ENCODE measurements at places on chromosomes 12 and 14.

DNA sequence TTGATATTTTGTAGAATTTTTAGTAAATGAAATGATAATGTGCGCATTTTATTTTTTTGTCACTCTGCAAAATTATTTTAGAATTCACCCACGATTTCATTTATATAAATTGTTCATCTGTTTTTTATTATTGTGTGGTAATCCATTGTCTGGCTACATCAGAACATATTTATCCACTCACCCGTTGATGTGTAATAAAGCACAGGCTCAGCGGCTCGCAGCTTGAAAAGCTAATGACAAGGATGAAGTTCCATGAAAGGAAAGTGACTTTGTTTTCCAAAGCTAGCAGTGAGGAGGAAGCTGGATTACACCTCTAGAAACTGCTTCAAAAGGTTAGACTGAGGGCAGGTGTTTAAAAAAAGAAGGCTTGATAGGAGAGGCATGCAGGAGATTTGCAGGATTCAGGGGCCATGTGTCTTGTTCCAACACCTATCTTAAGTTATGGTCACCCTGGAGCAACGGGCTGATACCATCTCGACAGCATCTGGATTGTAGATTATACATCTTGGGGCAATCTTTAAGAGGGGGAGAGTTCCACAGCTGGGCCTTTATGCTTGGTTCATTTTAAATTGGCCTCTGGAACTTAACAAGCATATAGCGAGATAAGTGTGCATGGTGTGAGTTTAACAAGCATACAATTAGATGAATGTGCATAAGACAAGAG, 194.1 kb downstream of the TMTC3 start:
- no peak for DNase-seq

DNA sequence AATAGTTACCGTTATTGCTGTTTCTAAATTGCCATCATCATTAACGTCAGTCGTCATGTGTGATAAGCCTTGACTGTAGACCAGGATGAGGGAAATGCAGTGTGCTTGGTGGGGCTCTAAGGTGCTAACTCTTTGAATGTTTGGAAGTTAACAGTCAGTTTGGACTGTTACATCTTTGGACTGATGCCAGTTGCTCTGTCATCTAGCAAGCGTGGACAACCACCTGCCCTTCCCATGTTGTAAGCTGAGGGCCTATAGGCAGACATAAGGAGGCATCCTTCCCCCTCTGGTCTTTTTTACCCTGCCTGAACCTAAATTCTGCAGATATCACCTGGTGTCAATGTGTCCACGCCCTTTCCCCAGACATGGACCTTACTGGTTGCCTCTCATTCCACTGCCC, 94.4 kb downstream of the PPP2R5C start:
- no peak for DNase-seq

- DNase-seq, result no peak
Observed at GRCh38 chr14:104431351-104431928, 148.1 kb upstream of the C14orf180 start.

GRCh38 chr12:63792338-63792737, 12.6 kb downstream of the RXYLT1 start:
- DNase-seq, result no peak

- DNase-seq, result no peak
Observed at GRCh38 chr12:104691721-104692556, 235.2 kb downstream of the CHST11 start.

DNA sequence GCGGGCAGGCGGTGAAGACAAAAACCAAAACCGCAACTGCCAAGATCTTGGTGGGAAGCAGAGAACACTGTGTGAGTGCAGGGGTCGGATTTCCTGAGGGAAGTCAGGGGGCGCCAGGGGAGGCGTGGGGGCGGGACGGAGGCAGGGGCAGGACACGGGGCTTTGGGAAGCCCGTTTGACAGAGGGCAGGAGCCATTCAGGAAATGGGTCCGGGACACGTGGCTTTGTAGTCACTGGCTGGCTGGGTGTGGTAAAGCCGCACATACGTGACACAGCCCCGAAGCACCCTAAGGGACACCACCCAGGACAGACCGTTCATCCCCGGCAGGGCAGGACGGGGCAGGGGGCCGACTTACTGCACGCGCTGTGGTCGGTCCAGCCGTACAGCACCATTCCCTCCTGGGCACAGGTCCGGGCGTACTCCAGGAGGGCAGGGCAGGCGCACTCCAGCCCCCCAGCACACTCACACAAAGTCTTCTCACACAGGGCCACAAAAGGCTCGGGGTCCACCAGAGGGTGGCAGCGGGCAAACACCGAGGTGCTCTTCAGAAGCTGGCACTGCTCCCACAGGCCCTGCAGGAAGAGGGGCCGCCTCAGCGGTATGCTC, 49.4 kb downstream of the VWF start:
- DNase-seq, result no peak

- DNase-seq, result no peak
Observed at GRCh38 chr14:61889914-61890351, 127.7 kb downstream of the SNAPC1 start.

DNA sequence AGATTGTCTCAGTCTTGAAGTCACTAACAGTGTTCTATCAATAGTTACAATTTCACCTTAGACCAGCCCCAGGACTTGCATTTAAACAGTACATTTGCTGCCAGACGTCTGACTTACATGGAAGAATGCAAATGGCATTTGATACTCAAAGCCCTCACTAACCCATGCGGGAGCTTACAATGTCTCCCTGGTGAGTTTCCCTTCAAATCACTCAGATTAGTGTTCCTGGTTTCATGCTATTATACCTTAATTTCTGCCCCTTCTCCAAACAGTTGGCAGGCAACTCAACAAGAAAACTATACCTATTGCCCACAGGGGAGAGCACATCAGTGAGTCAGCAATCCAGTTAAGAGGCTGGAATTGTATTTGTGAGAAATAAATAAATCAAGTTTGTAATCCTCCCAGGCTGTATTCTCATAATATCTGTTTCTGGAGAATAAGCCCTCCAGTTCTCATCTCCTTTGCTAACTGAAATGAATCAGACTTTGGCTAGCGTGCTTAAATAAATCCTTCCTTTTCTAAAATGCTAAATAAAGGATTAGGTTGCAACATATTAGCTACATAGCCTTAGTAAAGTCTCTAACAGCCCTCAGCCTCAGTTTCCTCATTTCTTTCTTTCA, 23.7 kb downstream of the GSTZ1 start:
- no peak for DNase-seq

DNA sequence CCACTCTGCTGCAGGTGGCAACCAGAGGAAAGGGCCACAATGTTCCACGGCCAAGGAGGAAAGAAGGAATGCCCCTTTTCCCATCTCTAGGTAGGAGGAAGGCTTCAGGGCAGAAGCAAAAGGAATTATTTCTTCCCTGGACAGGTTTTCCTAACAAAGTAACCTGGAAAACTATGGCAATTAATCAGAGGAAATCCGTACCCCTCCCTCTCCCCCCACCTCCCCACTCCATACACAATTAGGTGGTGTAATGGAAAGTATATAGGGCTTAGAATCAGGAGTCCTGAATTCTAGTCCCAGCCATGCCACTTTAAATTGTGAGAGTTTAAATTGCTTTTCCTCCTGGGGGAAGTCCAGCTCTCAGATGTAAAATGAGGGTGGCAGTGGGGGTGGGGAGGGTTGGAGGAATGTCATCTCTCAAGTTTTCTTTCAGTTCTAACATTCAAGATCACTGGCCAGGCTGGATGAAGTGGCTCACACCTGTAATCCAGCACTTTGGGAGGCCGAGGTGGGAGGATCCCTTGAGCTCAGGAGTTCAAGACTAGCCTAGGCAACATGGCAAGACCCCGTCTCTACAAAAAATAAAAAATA, 1.7 kb downstream of the DHH start:
- DNase-seq, result no peak

- no peak for DNase-seq
Observed at GRCh38 chr14:60300019-60300418, 51.0 kb downstream of the PPM1A start.

DNA sequence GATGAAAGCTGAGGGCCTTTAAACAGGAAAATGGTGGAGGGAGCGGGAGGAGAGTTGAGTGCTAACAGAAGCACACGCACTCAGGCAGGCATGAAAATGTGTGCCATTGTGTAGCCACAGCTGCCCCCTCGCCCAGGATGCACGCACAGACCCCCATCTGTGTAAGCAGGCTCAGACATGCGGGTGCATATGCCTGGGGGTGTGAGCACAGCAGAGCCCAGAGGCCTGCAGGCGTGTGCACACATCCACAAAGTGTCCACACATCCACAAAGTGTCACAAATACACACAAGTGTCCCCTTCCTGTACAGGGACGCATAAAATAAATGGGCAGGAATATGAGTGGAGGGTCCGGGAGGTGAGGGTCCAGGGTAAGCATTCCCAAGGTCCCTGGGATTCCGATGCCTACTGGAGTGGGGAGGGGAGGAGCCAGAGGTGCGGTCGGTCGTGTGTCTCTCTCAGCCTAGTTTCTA, 805 bp upstream of the KRT7 start:
- no peak for DNase-seq

Measured in activated CD4-positive, alpha-beta T cell treated with anti-CD3 and anti-CD28 coated beads, Interleukin-2, amount 50 U/mL, for 1 hour (primary cell).